ENCODE measurements at places on chromosomes 7 and 10.

DNA sequence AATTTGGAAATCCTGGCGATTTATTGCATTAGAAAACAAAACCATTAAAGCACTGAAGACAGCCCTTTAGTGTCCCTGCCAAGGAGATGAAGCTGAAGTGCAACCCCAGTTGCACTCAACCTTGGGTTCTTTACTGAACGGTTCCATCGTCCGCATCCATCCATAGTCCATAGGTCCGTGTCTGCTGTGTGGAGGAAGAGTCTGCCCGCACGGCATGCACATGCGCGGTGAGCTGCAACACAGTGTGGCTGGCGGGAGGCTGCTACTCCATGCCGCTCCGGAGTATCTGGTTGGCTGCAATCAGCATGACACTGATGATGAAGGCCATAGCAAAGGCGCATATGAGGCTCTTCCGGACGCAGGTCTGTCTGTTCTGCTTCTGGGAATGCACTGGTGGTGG lies 624.6 kb downstream of the CALN1 start:
- DNase-seq, result no peak

DNA sequence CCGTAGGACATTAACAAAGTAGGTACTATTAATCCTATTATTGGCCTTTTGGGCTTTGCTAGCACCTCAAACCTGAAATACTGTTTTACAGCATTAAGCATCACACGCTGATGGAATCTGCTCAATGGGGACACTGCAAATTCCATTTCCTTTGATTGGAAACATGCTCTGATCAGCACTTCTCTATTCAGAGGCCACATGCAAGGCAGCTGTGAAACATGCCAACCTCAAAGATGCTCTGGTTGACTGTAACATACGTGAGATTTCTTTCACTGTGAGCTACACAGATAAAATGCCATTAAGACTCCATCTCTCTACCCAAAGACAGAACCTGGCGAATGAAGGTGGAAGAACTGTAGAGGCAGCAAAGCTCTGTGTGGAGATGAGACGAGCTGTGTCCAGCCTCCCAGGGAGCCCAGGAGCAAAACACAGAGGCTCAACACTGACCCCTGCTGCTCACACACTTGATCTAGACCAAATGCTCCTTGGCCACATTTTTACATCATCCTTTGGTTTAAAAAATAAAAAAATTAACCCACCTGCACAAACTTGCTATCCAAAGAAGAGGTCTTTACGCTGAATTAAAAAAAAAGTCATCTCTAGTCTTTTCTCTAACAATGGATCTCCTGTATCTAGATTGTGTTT lies 8.0 kb downstream of the RSU1 start:
- no peak for DNase-seq

- no peak for DNase-seq
Measured at GRCh38 chr7:17153536-17153935, 144.9 kb upstream of the AHR start.

- DNase-seq, result no peak
Measured at GRCh38 chr7:142868986-142869415, 14.1 kb downstream of the EPHB6 start.
